Calu3 (cell line): ENCODE measurements at places on chromosomes 4 and X. TPM values are rescaled to one million over a fixed set of nuclear protein-coding genes. Genes with fewer than 3 reads are reported as not detected.

DNA sequence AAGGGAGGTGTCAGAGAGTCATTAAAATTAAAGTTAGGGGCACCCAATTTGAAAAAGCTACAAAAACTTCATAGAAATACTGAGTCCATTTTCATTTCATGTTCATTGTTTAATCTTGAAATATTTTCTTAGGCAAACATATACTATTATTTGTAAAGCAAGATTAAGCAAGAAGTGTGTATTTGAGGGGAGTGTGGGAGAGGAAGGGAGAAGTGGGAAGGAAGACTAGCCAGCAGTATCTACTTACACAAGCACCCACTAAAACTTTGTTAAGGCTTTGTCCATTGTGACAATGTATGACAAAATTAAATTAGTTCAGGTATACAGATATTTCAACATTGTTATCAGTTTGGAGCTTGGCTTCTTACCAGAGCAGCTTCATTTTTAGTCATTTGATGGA, 222.9 kb downstream of the ARHGAP24 start:
- DNase-seq, result no peak
- no peak overlapping the region for H3K27ac ChIP-seq
- no peaks in the 10 kb centered on the region for H3K27me3 ChIP-seq
- no peak overlapping the region for H3K4me3 ChIP-seq
- H3K36me3 ChIP-seq, result no peaks in the 10 kb centered on the region

AGA gene
- total RNA-seq, result 21.5 and 22.7 TPM in 2 replicates

- H3K36me3 ChIP-seq, result no peaks in the 10 kb centered on the region
- peaks cover 22% of the 10 kb centered on the region for H3K4me1 ChIP-seq
- DNase-seq, result no peak
- H3K27me3 ChIP-seq, result no peaks in the 10 kb centered on the region
- no peak overlapping the region for H3K27ac ChIP-seq
- H3K4me3 ChIP-seq, result no peak overlapping the region
Observed at GRCh38 chr4:107801766-107802211, 22.9 kb upstream of the SGMS2 start.

GRCh38 chr4:22988526-22988925, 295.8 kb downstream of the GBA3 start:
- no peak overlapping the region for H3K27ac ChIP-seq
- no peak for DNase-seq
- H3K36me3 ChIP-seq, result no peaks in the 10 kb centered on the region
- no peaks in the 10 kb centered on the region for H3K27me3 ChIP-seq

DNA sequence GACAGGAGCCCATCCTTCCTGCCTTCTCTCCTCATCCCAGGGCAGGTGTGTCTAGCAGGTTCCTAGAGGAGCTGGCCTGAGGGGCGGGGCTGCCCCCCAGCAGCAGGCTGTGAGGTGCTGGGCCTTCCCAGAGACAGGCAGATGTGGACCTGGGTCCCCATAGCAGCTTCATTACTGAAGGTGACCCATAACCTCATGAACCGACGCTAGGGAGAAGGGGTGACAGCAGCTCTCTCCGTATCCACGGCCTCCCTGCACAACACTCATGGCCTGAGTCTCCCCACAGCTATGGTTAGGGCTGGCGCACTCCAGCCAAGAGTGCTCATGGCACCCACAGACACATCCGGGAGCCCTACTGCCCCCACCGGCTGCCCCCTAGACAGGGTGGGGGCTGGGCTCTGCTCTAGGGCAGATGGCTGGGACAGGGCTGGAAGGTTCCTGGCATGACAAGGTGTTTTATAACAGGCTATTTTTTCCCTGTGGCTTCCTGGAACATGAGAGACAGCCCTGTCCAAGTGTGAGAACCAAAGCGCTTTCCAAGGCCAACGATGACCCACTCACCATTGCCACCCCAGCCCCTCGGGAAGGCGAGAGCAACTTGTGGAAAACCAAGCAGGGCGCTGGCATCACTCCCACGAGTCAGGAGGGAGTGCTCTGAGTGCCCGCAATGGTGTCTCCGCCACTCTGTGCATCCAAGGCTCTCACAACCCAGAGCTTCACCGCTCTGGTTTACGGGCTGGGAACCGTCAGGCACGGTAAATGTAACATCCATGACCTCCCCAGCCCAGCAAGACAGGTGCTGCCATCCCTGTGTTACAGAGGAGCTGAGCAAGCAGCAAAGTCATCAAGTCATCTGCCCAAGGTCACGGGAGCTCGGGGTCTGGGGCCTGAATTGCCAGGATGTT, 59.8 kb downstream of the ACOX3 start:
- H3K36me3 ChIP-seq, result no peaks in the 10 kb centered on the region
- no peak overlapping the region for H3K27ac ChIP-seq
- no peaks in the 10 kb centered on the region for H3K27me3 ChIP-seq
- DNase-seq, result no peak
- no peaks in the 10 kb centered on the region for H3K4me1 ChIP-seq

RAP2C gene
- total RNA-seq, result 22.9 and 28.4 TPM in 2 replicates

ETFDH gene
- 8.4 and 13.8 TPM in 2 replicates for total RNA-seq

GRCh38 chr4:160877087-160877790, 1286.6 kb downstream of the FSTL5 start:
- peaks cover 8% of the 10 kb centered on the region for H3K4me1 ChIP-seq
- H3K36me3 ChIP-seq, result no peaks in the 10 kb centered on the region
- H3K27me3 ChIP-seq, result no peaks in the 10 kb centered on the region

GRCh38 chrX:69139516-69139915, 25.7 kb downstream of the PJA1 start:
- no peaks in the 10 kb centered on the region for H3K36me3 ChIP-seq
- H3K27ac ChIP-seq, result no peak overlapping the region
- H3K27me3 ChIP-seq, result no peaks in the 10 kb centered on the region
- H3K4me3 ChIP-seq, result no peak overlapping the region

DNA sequence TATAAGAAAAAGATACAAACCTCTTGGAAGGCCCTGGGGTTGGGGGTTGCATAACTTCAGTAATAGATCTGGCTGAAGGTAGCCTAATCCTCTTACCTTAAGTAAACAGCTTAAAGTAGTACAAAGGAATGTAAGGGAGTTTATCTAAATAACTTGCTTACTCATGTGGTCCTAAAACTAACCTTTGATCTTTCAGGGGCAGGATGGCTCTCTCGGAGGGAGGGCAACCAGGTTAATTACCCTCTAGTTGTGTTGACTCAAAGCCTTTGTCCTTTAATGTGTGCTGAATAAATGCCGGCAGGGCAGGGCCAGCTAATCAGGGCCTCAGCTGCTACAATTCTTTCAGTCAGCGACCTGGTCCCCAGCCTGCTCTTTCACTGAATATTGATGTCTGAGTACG, 822.0 kb upstream of the SLIT2 start:
- H3K4me1 ChIP-seq, result no peaks in the 10 kb centered on the region
- no peaks in the 10 kb centered on the region for H3K36me3 ChIP-seq
- H3K27me3 ChIP-seq, result no peaks in the 10 kb centered on the region

GRCh38 chr4:38560768-38561558, 103.0 kb upstream of the KLF3 start:
- DNase-seq, result no peak
- no peaks in the 10 kb centered on the region for H3K4me1 ChIP-seq
- no peak overlapping the region for H3K27ac ChIP-seq
- H3K4me3 ChIP-seq, result no peak overlapping the region
- H3K27me3 ChIP-seq, result no peaks in the 10 kb centered on the region
- H3K36me3 ChIP-seq, result no peaks in the 10 kb centered on the region

- no peak overlapping the region for H3K4me3 ChIP-seq
- no peaks in the 10 kb centered on the region for H3K27me3 ChIP-seq
- DNase-seq, result no peak
- peaks cover 2% of the 10 kb centered on the region for H3K4me1 ChIP-seq
- H3K36me3 ChIP-seq, result no peaks in the 10 kb centered on the region
- no peak overlapping the region for H3K27ac ChIP-seq
Observed at GRCh38 chrX:13266641-13267345, 53.1 kb downstream of the ATXN3L start.

GRCh38 chrX:23844502-23845138, 61.6 kb downstream of the SAT1 start:
- DNase-seq, result no peak
- H3K4me1 ChIP-seq, result peaks cover 16% of the 10 kb centered on the region
- H3K27ac ChIP-seq, result peak overlapping the region; percentile 5
- no peaks in the 10 kb centered on the region for H3K36me3 ChIP-seq
- no peaks in the 10 kb centered on the region for H3K27me3 ChIP-seq

FABP2 gene
- total RNA-seq, result not detected in 2 replicates

- H3K4me3 ChIP-seq, result no peak overlapping the region
- no peak for DNase-seq
- no peaks in the 10 kb centered on the region for H3K27me3 ChIP-seq
Observed at GRCh38 chr4:57672846-57673433, 562.8 kb upstream of the IGFBP7 start.

CDS1 gene
- 18.8 and 22.4 TPM in 2 replicates for total RNA-seq

- no peak for DNase-seq
- no peaks in the 10 kb centered on the region for H3K4me1 ChIP-seq
- no peaks in the 10 kb centered on the region for H3K27me3 ChIP-seq
- H3K36me3 ChIP-seq, result no peaks in the 10 kb centered on the region
- no peak overlapping the region for H3K27ac ChIP-seq
Observed at GRCh38 chr4:178387756-178388155, 945.5 kb upstream of the AGA start.

GRCh38 chr4:156390599-156391324, 437.1 kb upstream of the CTSO start:
- DNase-seq, result no peak
- H3K4me1 ChIP-seq, result no peaks in the 10 kb centered on the region
- H3K27ac ChIP-seq, result no peak overlapping the region
- H3K27me3 ChIP-seq, result no peaks in the 10 kb centered on the region

UGT2B15 gene
- 0.50 and 0.98 TPM in 2 replicates for total RNA-seq

DNA sequence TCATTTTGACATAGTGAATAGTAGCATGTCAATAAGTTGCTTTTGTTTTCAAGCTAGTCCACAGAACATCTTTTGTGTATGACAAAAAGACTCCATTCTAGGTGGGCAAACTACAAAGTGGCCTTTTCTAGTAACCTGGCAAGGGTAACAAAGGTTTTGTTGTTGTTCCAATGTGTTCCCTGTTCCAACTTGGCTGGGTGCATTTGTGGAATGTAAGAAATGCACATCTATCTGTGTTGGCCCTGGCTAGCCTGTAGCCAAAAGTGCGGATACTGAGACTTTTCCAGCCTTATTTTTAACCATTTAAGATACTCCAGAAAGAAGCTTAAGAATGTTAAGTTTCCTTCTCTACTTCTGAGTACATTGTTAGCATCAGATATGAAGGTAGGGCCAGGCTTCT, 118.7 kb upstream of the CHRDL1 start:
- no peaks in the 10 kb centered on the region for H3K36me3 ChIP-seq
- no peak overlapping the region for H3K27ac ChIP-seq
- DNase-seq, result no peak
- H3K4me3 ChIP-seq, result no peak overlapping the region
- no peaks in the 10 kb centered on the region for H3K27me3 ChIP-seq

DNA sequence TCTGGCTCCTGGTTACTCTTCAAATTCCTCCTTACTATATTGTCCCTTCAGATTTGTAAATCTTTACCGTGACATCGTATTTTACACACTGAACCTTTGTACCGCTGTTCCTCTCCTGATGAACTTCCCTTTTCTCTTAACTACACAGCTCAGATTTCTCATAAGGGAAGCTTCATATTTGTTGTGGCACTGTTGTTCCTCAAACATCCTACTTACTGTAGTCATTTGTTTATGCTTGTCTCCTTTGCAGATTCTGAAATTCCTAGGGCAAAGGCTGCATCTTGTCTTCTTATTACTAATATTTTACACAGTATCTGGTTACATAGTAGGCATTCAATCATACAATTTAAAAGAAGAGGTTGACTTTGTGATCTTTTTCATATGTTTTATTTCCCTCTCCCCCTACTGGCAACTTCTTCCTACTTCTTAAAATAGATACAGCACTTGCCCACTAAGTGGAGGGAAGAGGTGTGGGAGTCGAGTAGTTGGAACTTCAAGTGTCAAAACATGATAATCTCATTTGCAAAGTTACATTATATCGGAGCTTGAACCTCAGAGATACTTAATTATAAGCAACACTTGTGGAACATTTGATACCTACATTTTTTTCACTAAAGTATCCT, 50.0 kb downstream of the TET2 start:
- H3K27ac ChIP-seq, result no peak overlapping the region
- DNase-seq, result no peak
- no peak overlapping the region for H3K4me3 ChIP-seq
- no peaks in the 10 kb centered on the region for H3K36me3 ChIP-seq
- H3K4me1 ChIP-seq, result peaks cover 30% of the 10 kb centered on the region
- no peaks in the 10 kb centered on the region for H3K27me3 ChIP-seq

MAGT1 gene
- 147 and 158 TPM in 2 replicates for total RNA-seq

- H3K27ac ChIP-seq, result no peak overlapping the region
- no peaks in the 10 kb centered on the region for H3K4me1 ChIP-seq
- H3K4me3 ChIP-seq, result no peak overlapping the region
- no peaks in the 10 kb centered on the region for H3K27me3 ChIP-seq
Observed at GRCh38 chr4:164615964-164616363, 138.0 kb upstream of the SMIM31 start.

DGKK gene
- total RNA-seq, result not detected in 2 replicates

DNA sequence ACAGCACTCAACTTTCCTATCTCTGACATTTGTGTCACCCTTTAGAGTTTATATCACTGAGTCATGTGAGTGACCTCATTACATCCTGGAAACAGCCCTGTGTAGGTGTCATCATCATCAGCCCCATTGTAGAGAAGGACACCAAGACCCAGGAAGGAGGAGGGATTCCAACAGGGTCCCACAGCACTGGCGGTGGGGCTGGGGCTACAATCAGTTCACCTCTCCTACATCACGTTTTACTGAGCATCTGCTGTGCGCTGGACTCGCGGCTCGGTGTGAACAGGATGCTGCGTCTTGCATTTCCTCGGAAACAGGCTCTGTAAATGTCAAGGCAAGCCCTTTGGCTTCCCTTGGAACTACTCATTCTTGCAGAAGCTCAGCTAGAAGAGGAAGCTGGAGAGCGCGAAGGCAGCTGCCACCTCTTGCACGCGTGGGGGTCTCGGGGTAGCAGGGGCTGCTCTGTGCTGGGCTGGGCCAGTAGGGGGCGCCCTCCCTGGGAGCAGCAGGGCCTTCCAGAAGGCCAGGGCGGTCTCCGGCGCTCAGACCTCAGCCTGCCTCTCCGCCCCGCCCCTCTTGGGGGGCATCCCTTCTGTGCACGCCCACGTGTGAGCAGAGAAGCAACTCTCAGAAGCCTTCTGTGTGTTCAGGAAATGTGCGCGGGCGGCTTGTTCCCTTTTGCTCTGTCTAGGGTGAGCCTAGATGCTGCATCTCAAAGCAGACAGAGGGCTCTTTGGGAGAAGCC, 29.0 kb downstream of the REELD1 start:
- no peaks in the 10 kb centered on the region for H3K27me3 ChIP-seq
- H3K4me1 ChIP-seq, result peaks cover 7% of the 10 kb centered on the region
- H3K27ac ChIP-seq, result no peak overlapping the region

DNA sequence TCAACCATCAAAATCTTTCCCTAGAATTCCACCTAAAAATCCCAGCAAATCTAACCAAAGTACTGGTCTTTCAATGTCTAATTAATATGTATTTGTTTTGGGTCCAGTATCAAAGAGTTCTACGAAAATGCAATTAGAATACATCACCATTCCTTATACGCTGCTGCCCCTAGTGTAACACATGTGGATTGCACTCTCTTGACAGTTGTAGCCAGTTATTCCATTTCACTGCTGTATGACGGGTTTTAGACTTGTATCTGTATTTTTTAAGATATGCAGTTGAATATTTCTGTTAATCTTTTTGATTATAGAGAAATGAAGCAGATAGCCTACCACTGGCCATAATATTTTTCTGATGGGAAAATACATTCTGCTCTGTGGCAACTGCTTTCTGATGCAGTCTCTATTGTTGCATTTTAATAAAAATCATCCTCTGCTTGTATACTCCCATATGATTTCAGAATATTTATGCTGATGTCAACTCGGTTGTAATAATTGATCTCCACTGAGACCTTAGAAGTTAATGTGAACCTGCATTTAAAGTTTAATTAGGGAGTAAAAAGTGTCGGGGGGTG, 17.1 kb upstream of the PAGE2B start:
- H3K4me1 ChIP-seq, result peaks cover 8% of the 10 kb centered on the region
- no peaks in the 10 kb centered on the region for H3K27me3 ChIP-seq
- no peak overlapping the region for H3K27ac ChIP-seq
- H3K4me3 ChIP-seq, result no peak overlapping the region

SMARCAD1 gene
- 15.8 and 19.2 TPM in 2 replicates for total RNA-seq
